Endothelial cell (in vitro differentiated cells): ENCODE measurements at places on chromosomes 16 and 17. TPM values are rescaled to one million over a fixed set of nuclear protein-coding genes. Genes with fewer than 3 reads are reported as not detected.

The BEAN1 gene
- total RNA-seq, result 0.49 TPM

The KCNJ18 gene
- not detected for total RNA-seq

The RAMP2 gene
- 630 TPM for total RNA-seq

The DHRS7C gene
- 0.31 TPM for total RNA-seq

The AHSP gene
- total RNA-seq, result not detected

The HID1 gene
- 157 TPM for total RNA-seq

The SCARF1 gene
- 289 TPM for total RNA-seq

The SEPTIN1 gene
- 1.6 TPM for total RNA-seq

The SULT1A4 gene
- 4.2 TPM for total RNA-seq

- no peak for DNase-seq
- no peak overlapping the region for H3K27ac ChIP-seq
- H3K4me3 ChIP-seq, result no peak overlapping the region
- H3K4me1 ChIP-seq, result peaks cover 15% of the 10 kb centered on the region
- H3K36me3 ChIP-seq, result peaks cover 4% of the 10 kb centered on the region
- peaks cover 18% of the 10 kb centered on the region for H3K27me3 ChIP-seq
Observed at GRCh38 chr16:87563022-87563421, 39.3 kb upstream of the JPH3 start.

DNA sequence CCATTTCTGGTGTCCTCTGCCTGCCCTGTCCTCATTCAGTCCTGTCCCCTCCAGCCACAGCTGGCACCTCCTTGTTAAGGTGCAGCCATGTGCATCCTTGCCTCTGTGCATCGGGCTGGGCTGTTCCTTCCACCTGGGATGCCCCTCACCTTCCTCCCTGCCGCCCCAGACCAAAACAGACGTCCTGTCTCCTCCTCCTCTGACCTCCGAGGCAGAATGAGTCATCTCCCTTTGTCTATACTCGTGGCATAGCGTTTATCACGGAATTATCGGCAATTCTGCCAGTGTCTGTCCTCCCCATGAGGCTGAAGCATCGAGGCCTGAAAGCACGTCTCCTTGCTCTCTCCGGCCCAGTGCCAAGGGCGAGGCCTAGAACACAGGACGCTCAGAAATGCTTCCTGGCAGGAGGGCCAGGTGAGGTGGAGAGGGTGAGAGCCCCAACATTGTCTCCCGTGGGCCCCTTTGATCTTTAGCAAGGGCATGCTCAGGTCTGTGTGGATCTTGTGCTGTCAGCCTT is 4.6 kb downstream of the RAI1 start:
- peak overlapping the region; percentile 57 for H3K4me3 ChIP-seq
- peaks cover 53% of the 10 kb centered on the region for H3K4me1 ChIP-seq
- peak overlapping the region; percentile 93 for H3K27ac ChIP-seq
- peaks cover 8% of the 10 kb centered on the region for H3K36me3 ChIP-seq

GRCh38 chr16:89696670-89697128 is 4.8 kb downstream of the SPATA2L start:
- peaks cover 12% of the 10 kb centered on the region for H3K36me3 ChIP-seq
- no peaks in the 10 kb centered on the region for H3K4me1 ChIP-seq
- DNase-seq, result no peak
- no peak overlapping the region for H3K27ac ChIP-seq
- H3K27me3 ChIP-seq, result peaks cover 18% of the 10 kb centered on the region

GRCh38 chr17:9361188-9361955 is 214.2 kb downstream of the STX8 start:
- H3K4me1 ChIP-seq, result peaks cover 15% of the 10 kb centered on the region
- H3K27me3 ChIP-seq, result peaks cover 2% of the 10 kb centered on the region
- no peak overlapping the region for H3K27ac ChIP-seq
- DNase-seq, result no peak
- no peaks in the 10 kb centered on the region for H3K36me3 ChIP-seq

DNA sequence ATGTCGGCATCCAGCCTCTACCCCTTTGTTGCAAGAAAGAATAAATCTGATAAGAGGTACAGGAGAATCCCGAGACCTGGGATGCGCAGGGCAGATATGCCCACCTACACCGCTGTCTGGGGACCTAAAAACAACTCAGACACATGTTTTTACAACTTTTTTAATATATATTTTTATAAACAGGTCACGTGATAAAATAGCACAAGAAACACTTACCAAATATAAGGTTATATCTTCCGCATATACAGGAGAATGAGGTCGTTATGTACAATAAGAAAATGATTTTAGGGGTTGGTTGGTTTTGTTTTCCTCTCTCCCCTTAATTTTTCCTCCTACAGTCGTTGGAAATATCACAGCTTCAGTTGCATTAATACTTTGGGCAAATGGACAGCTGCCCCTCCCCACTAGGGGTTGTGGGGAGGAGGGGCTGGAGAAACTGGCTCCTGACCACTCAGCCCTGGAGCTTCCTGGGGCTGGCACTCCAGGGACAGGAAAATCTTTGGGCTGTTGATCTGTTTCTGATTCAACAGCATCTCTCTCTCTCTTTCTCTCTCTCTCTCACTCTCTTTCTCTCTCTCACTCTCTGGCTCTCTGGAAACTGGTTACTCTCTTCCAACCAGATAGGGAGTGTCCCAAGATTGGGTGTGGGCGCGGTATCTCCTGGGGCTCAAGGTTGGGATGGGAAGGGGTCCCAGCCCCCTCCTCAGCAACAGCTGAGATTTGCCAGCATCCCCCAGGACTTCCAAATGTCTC is 2.3 kb upstream of the WDR24 start:
- DNase-seq, result no peak
- no peak overlapping the region for H3K4me3 ChIP-seq
- H3K27ac ChIP-seq, result no peak overlapping the region
- peaks cover 3% of the 10 kb centered on the region for H3K4me1 ChIP-seq
- peaks cover 27% of the 10 kb centered on the region for H3K27me3 ChIP-seq
- no peaks in the 10 kb centered on the region for H3K36me3 ChIP-seq

DNA sequence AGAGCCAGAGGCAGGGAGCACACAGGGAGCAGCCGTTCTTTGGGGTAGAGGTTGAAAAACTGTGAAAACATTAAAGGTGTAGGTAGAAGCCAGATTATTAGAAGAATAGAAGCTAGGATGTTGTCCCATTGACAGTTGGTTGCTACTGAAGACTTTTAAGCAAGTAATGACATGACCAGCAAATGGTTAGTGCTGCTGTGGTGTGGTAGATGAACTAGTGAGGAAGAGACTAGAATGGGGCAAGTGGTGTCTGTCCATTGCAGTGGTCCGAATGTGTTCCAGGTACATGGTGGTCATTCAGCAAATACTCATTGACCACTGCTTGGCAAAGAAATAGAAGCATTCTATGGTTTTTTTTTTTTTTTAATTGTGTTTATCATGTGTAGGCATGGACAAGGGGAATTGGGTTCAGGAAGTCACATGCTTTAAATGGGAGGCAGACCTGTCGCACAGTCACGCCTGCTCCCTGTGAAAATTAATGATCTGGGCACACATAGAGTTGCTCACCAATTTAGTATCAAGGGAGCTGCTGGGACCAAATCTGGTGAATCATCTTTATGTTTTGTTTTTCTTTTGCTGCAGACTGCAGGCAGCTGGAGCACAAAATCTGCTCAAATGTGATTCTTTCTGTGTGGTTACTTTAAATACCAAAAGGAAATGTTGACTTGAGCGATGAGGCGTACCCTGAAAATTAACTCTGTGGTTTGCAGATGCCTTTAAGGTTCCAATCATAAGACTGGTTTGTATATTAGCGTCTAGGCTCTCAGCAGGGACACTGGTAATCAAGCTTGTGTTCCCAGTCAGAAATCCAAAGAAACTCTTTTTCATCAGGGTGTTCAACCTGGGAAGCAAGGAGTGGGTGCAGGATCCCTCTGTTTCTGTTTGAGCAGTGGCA is 30.7 kb downstream of the YPEL2 start:
- peaks cover 8% of the 10 kb centered on the region for H3K36me3 ChIP-seq
- DNase-seq, result no peak
- H3K27ac ChIP-seq, result no peak overlapping the region
- H3K4me3 ChIP-seq, result no peak overlapping the region

DNA sequence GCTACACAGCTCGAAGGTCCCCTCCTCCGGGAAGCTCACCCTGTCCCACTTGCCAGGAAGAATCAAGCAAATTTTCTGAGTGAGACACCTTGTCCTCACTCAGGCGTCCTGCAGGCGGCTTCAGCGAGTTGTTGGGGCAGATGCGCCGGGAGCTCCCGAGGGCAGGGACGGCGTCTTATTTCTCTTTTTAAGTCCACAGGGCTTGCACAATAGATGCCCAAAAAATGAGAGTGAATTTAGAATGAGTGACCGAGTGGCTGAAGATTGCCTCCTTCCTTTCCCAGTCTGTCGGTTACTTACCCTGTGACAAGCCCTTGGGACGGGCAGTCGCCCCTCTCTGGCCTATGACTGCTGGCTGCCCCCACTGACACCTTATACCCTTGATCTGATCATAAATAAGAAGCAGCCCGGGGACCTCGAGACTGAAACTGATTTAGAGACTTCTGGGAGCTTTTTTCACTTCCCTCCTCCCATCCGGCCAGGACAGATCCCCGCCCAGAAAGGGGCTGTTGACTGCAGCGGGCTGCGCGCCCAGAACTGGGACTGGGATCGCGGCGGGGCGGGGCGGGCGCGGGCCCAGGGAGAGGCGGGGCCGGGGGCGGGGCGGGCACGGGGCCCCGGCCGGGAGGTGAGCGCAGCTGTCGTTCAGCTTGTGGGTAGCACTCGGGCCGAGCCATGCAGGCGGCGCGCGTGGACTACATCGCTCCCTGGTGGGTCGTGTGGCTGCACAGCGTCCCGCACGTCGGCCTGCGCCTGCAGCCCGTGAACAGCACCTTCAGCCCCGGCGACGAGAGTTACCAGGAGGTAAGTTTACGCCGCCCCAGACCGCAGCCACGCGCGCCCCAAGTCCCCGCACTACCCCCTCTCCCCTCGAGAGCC is at the start of gene TTYH2:
TTYH2 (plus strand) TSS at position 659 of the 879 bp plus-strand sequence; CDS start at position 676, 17 bp downstream.
- no peak within 1 kb of the TSS for H3K27ac ChIP-seq
- DNase-seq, result peak; percentile 75
- H3K4me3 ChIP-seq, result peak within 1 kb of the TSS; percentile 84
- peaks cover 20% of the 10 kb centered on the region for H3K27me3 ChIP-seq
- peaks cover 47% of the 10 kb centered on the region for H3K4me1 ChIP-seq
- H3K36me3 ChIP-seq, result peaks cover 11% of the 10 kb centered on the region

DNA sequence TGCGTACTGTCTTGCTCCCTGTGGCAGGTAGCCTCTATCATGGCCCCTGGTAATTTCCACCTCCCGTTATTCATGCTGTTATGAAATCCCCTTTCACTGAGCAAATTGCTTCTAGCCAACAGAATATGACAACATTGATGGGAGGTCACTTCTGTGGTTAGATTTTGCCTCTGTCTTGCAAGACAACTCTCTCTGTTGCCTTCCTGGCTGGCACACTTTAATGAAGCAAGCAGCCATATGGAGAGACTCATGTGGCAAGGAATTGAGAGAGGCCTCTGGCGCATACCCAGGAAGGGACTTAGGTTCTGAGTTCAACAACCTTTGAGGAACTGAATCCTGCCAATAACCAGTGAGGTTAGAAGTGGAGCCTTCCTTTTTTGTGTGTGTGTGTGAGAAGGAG is 51.8 kb upstream of the GPRC5B start:
- H3K36me3 ChIP-seq, result no peaks in the 10 kb centered on the region
- no peak for DNase-seq
- no peak overlapping the region for H3K27ac ChIP-seq
- H3K4me3 ChIP-seq, result no peak overlapping the region

- peaks cover 9% of the 10 kb centered on the region for H3K36me3 ChIP-seq
- H3K27me3 ChIP-seq, result peaks cover 4% of the 10 kb centered on the region
- no peak for DNase-seq
- no peak overlapping the region for H3K4me3 ChIP-seq
- no peaks in the 10 kb centered on the region for H3K4me1 ChIP-seq
Observed at GRCh38 chr16:80743273-80743672, 61.1 kb downstream of the CDYL2 start.

DNA sequence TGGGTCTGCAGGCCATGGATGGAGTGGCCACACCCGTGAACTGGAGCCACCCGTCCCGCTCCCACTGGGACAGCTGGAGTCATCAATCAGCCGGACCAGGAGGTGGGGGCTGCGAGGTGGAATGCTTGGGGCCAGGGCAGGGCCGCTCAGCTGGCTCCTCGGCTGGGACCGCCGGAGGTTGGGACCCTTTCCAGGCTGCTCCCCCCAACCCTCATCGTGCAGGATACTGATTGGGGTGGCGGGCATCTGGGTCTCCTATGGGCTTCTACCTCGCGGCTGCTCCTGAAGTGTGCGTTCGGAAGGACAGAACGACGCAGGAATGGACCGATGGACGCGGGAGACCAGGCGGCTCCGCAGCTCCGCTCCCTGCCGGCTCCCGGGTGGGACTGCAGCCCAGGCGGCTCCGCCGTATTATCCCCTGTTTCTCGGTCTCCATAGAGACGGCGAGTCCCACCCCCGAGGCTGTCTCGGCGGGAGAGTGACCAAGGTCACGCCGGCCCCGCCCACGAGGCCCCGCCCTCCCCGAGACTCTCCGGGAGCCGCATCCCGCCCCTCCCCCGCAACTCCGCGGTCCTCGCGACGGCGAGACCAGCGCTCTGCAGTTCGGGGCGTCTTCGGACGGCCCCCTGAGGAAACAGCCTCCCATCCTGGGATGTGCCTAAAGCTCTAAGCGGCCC is at the start of gene TPPP3:
TPPP3 (minus strand) TSS at position 388 of the 677 bp plus-strand sequence. CDS start 2,387 bp downstream, outside the sequence.
- peaks cover 23% of the 10 kb centered on the region for H3K27me3 ChIP-seq
- DNase-seq, result peak; percentile 84
- peak within 1 kb of the TSS; percentile 59 for H3K27ac ChIP-seq
- H3K4me1 ChIP-seq, result peaks cover 3% of the 10 kb centered on the region
- H3K36me3 ChIP-seq, result peaks cover 9% of the 10 kb centered on the region

GRCh38 chr16:85544668-85545067 is 68.5 kb upstream of the GSE1 start:
- H3K4me3 ChIP-seq, result no peak overlapping the region
- DNase-seq, result no peak
- peaks cover 13% of the 10 kb centered on the region for H3K4me1 ChIP-seq

GRCh38 chr16:892536-893255 is 78.1 kb downstream of the LMF1 start:
- no peaks in the 10 kb centered on the region for H3K4me1 ChIP-seq
- DNase-seq, result peak; percentile 54
- H3K36me3 ChIP-seq, result no peaks in the 10 kb centered on the region
- H3K27me3 ChIP-seq, result peaks cover 7% of the 10 kb centered on the region

DNA sequence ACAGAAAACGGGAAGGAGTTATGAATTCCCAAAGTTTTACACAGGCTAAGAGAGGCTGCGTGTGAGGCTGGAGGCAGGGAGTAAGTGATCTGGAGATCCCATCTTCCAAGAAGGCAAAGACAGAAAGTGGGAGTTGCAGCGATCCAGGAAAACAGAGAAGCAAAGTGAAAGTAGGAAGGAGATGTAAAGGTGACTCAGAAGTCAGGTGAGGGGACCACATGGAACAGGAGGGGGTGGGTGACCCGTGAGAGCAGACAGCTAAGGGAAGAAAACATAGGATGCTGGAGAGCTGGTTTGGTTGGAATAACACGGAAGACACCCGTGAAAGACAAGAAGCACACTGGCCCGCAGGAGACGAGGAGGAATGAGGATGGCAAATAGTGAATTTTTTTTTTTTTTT is 1.3 kb downstream of the ALOX12 start:
- peaks cover 11% of the 10 kb centered on the region for H3K4me1 ChIP-seq
- H3K27me3 ChIP-seq, result peaks cover 8% of the 10 kb centered on the region
- H3K4me3 ChIP-seq, result peak overlapping the region; percentile 65
- H3K36me3 ChIP-seq, result peaks cover 41% of the 10 kb centered on the region
- H3K27ac ChIP-seq, result no peak overlapping the region
- no peak for DNase-seq

GRCh38 chr17:74713171-74713755 is 540 bp upstream of the CD300LF start:
- no peaks in the 10 kb centered on the region for H3K36me3 ChIP-seq
- no peaks in the 10 kb centered on the region for H3K4me1 ChIP-seq
- H3K27me3 ChIP-seq, result no peaks in the 10 kb centered on the region
- H3K27ac ChIP-seq, result no peak overlapping the region
- H3K4me3 ChIP-seq, result no peak overlapping the region
